ENCODE measurements at places on chromosomes 7 and 10.

GRCh38 chr10:72086466-72087391, 1.6 kb downstream of the SPOCK2 start:
- peak; percentile 84 for DNase-seq

- no peak for DNase-seq
Measured at GRCh38 chr10:116403740-116404250, 23.9 kb upstream of the PNLIPRP3 start.

DNA sequence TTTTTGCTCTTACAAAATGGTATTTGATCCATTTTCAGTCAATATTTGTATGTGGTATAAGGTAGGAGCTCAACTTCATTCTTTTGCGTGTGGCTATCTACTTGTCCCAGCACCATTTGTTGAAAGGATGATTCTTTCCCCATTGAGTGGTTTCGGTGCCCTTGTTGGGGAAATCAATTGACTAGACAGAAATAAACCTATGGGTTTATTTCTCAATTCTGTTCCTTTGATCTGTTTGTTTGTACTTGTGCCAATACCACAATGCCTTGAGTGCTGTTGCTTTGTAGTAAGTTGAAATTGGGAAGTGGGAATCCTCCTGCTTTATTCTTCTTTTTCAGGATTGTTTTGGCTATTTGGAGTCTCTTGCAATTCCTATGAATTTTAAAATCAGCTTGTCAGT, 41.0 kb downstream of the SNX10 start:
- DNase-seq: no peak

GRCh38 chr10:23457632-23458417, 18.9 kb downstream of the OTUD1 start:
- no peak for DNase-seq

DNA sequence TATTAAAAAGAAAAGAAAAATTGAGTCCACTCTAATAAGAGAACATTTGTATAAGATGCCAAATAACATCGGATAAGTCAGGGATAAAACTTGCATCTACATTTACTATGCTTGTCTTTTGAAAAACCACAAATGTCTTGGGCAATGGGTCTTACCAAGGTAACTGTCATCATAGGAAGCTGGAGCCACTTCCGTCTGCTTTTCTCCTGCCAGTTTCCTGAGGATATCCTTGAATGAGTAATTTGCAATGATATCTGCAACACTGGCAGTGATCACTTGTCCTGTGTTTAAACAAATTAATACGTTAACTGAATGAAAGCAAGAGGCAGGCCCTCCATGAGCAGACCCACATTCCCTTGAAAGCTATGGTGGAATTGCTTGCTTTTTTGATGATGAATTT, 47.3 kb downstream of the ITGA8 start:
- DNase-seq: no peak

DNA sequence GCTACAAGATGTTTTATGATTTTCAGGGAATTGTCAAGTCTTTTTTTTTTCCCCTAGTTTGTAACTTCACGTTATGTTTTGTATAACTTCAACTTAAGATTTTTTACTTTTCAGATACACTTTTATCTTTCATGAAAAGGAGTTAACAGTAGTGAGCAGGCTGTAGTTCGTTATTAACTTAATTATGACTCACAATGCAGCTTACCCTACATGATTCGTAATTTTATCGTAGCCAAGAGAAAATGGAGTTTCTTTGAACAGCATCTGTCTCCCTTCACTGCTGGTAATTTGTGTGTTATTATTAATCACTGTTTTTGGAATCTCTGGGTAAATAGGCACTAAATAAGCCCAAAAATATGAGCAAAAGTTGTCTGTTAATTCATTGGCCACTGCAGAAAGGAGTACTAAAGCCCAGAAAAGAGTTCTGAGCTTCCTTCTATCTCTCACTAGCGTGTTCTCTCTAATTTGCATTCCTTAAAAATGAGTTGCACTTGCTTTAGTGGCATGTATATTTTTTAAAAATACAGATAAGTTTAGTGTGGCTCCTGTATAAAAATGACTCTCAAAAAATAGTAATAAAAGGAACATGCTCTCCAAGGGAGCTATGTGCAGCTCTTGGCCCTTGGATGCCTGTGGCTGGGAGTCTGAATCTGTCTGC, 36.1 kb downstream of the RALA start:
- no peak for DNase-seq

DNA sequence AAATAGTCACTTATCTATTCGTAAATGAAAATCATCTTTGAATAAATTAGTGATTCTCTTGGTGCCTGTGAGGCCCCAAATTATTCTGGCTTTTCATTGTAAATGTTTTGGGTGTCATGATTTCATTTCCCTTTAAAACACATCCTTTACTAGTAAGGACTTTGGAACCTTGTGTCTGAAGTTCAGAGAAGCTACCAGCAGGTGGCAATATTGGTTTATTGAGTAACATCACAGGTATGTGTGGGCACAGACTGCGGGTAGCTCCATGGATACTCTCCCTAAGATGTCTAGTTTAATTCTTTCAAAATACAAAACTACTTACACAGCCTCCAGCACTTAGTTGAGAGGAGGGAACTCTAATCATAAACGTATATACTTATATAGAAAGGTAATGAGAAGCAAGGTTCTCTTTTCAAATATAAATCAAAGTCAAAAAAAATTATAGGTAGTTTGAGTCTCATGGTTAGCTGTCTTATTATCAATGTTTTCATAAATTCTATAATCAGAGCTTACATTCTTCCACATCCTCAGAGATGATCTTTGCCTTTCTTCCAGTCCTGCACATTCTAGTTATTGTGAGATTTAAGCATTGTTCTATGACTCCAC, 449.6 kb downstream of the GRM8 start:
- DNase-seq: no peak

GRCh38 chr10:125761961-125762360, 13.7 kb downstream of the MMP21 start:
- no peak for DNase-seq

- no peak for DNase-seq
Measured at GRCh38 chr7:30348083-30348560, 63.7 kb downstream of the ZNRF2 start.

DNA sequence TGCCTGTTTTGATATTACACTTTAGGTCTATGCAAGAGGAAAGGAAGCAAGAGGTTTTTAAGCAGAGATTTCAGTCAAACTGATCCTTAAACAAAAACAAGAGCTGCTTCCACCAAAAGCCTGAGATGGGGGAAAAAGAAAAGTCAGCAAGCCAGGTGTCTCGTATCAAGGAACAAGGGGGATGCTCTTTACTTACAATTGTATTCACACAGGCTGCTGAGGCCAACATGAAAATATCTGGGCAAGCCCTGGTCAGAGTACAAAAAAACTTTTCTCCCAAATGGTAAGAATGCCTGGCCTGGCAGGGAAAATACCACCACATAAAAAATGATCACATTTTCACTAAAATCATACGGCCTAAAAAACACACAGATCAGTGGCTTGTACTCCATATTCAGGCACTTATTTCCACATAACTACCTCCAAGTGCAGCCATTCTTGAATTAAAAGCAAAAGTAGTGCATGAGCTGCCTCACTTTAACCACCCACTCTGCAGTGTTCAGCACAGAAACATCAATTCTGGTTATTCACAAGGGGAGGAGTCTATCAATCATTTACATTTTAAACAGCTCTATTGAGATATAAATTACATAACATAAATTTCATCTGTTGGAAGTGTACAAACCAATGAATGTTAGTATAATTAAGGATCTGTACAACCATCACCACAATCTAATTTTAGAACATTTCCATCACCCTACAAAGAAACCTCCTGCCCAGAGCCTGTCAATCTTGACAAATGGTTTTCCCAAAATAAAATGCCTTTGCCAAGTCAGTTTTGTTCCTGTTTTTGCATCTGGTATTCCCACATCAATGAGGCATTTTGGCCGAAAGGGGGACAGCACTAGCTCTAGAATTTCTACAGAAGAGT, 70.2 kb downstream of the GRB10 start:
- no peak for DNase-seq

- no peak for DNase-seq
Measured at GRCh38 chr10:1434912-1435692, 302.2 kb downstream of the ADARB2 start.

- DNase-seq: no peak
Measured at GRCh38 chr7:26038201-26038990, 113.6 kb upstream of the NFE2L3 start.

Data from activated naive CD8-positive, alpha-beta T cell treated with anti-CD3 and anti-CD28 coated beads, Interleukin-2, amount 10 ng/mL, durations not matched to agents 7 days and 5 days (primary cell).